Fibroblast of the aortic adventitia (primary cell): ENCODE measurements at places on chromosomes 12 and 14.

GRCh38 chr12:53998110-53998899 is 1.7 kb upstream of the HOXC9 start:
- DNase-seq: no peak

- DNase-seq: no peak
These were observed 7.2 kb upstream of the FBRSL1 start for GRCh38 chr12:132482771-132483170.

- peak; percentile 99 for DNase-seq
These were observed 1.3 kb upstream of the PTGDR start for GRCh38 chr14:52266179-52266578.

GRCh38 chr12:8082808-8083100 is 680 bp downstream of the NECAP1 start:
- DNase-seq: peak; percentile 2

DNA sequence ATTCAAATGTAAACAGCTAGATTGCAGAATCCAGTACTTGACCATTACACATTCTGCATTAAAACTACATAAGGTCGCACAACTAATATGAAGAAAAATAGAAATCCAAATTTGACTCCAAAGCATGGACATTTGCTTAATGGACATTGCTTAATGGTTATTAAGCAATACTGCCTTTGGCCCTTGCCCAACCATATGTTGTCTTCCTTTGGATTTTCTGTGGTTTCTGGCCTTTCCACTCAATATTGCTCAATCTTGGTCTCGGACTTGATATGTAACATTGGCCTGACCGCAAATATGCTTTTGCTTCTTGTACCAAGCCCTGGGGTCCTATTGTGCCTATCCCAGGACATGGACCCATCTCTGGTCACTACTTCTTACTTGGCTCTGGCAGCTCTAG is 67.2 kb downstream of the PTPRR start:
- peak; percentile 95 for DNase-seq

GRCh38 chr12:43973993-43974392 is 138.1 kb downstream of the TMEM117 start:
- no peak for DNase-seq

GRCh38 chr12:125029761-125030358 is 35.4 kb upstream of the AACS start:
- DNase-seq: no peak

GRCh38 chr14:57161583-57162234 is 107.0 kb downstream of the EXOC5 start:
- no peak for DNase-seq

DNA sequence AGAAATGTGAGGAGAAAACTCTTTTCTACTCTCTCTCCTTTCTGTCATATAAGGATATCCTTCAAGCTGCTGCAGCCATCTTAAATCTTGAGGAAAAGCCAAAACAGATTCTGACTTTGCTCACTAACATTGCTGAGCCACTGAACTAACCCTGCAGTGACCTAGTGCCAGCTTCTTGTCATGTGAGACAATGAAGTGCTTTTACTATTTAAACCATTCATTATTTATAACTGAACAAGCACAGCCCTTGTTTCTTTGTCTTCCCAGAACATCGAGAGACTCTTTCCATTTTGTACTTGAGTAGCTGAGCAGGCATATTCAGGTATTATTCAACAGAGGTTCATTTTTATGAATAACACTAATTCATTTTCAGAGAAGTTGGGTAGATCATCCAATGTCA is 455.0 kb upstream of the TMPO start:
- no peak for DNase-seq

DNA sequence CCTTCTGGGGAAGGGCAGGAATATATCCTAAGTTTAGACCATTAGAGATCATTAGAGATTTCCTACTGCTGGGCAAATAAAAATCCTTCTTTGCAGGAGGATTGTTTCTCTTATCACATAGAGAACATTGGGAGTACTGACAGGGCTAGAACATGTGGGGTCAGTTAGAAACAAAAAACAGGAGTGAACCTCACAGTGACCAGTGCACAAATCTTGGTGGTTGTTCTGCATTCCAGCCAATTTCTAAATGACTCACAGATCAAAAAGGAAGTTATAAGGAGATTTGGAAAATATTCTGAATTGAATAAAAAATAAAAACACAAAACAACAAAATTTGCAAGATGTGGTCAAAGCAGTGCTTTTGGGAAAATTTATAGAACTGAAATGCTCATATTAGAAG is 118.8 kb downstream of the LLPH start:
- peak; percentile 64 for DNase-seq

GRCh38 chr12:24821691-24822090 is 127.2 kb downstream of the BCAT1 start:
- peak; percentile 33 for DNase-seq
